ENCODE measurements at places on chromosomes 7 and 10.

- DNase-seq, result no peak
Observed at GRCh38 chr10:130824230-130825014, 487.1 kb downstream of the TCERG1L start.

- DNase-seq, result no peak
Observed at GRCh38 chr10:31152421-31153135, 120.9 kb upstream of the ZNF438 start.

DNA sequence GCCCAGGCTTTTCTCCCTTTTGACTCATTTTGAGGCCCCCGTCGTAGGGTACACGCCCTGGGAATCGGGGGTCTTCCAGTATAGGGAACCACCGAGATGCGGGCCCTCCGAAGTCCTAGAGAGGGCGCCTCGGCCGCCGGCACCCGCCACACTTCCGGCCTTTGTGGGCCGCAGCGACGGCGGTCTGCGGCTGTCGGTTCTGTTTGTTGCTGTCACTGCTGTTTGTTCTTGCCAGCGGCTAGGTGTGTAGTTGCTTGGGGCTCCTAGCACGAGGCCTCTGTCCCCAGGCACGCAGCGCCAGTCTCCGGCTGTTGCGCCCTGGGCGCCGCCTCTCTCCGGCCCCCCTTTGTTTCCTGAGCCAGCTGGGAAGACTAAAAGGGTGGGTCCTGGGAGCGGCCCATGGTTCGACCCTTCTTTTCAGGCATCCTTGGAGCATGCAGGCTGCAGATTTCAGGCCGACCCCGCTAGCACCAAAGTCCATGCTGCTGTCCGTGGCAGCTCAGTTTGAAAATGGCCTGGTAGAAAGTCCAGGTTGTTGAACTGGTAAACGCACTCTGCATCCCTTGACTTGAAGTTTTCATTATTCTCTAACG lies 17.8 kb upstream of the ZKSCAN1 start:
- no peak for DNase-seq

GRCh38 chr7:24751484-24751883 lies 5.8 kb downstream of the GSDME start:
- DNase-seq, result no peak

DNA sequence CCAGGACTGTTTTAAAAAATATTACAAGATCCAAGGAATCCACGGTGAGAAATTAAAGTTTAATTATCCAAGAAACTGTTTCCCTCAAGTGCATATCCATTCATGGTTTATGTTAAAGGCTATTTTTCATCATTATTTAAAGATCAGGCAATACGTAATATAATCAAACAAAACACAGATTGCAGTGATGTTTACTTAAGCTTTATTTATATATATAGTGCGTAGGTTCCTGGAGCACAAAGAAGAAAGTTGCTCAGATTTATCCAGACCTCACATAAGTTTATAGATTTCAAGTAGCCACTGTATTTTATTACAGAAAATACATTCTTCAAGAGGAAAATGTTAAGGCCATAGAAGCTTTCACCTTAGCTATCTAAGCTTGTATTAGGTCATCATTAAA lies 210.0 kb upstream of the KLF14 start:
- DNase-seq, result no peak

Measured in amygdala (tissue), 56 donors.